Daoy (cell line): ENCODE measurements at places on chromosomes 11 and 22. TPM values are rescaled to one million over a fixed set of nuclear protein-coding genes. Genes with fewer than 3 reads are reported as not detected.

DNA sequence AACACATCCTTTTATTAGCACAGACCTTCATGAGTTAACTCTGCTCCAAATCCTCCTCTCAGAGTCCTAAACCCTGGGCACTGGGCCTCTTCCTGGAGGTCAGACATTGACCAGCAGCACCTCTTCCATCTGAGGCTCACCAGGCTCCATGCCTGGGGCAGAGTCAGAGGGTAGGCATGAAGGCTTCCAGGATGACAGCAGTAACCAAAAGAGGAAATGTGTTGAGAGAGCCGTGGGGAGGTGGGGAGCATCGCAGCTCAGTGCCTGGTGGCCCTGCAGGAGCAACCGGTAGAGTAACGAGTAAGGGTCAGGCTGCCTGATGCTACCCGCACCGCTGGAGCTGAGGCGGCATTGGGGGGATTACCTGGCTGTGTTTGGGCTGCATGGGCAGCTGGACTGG lies 9.4 kb upstream of the NAV2 start:
- no peak for DNase-seq

DNA sequence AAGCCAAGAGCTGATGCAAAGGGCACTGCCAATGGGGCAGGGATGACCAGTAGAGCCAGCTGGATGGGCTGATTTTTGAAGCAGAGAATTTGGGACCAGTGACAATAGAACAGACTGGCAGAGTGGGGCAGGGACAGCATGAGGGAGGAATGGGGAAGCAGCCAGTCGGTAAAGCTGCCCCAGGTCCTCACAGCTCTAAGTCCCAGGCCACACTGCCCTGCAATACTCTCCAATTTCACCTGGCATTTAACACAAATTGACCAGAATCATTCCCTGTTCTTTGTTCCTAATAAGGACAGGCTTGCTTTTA lies 186.9 kb downstream of the CTTN start:
- no peak for DNase-seq

GRCh38 chr11:20373147-20373546 lies 9.6 kb downstream of the HTATIP2 start:
- no peak for DNase-seq

Gene MRE11
- total RNA-seq: 25.2 and 27.0 TPM in 2 replicates
